ENCODE measurements at places on chromosomes 16 and 17.
A peak's percentile ranks its signal among the peaks of the same experiment; 100 is the strongest.

DNA sequence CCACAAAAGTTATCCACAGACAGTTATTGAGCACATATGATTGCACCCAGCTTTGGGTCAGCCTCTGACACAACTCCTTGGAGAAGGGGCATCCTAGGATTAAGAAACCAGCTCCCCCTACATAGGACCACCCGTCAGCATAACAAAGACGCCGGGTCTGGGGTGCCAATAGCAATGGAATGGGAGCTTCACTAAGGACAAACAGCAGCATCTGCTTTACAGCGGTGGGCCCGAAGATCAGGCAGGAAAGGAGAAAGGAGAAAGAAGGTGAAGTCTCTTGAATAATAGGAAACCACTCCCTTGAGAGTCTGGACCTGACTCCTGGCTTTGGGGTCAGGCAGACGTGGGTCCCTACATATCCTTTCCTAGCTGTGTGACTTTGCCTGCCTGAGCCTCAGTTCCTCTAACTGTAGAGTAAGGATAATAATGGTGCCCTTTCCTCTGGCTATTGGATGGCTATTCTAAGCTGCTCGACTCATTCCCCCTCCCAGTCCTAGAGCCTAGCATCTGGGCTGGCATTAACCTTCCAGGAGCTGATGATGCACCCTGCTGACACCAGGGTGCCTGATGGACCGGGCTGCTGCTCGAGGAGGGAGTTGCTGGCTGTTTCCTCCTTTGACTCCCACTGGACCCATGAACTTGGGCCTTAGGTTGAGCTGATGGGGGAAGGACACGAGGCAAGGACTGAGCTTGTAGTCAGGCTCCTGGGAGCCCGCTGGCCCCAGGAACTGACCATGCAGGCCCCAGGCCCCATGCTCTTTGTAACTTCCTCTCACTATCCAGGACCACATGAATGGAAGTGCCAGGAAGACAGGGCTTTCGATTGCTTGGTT is 94.2 kb downstream of the C16orf78 start:
- no peak for DNase-seq

- no peak for DNase-seq
These were observed 1955.2 kb downstream of the TP53TG3F start for GRCh38 chr16:35414563-35414962.

GRCh38 chr17:50310455-50311111 is 35.3 kb upstream of the XYLT2 start:
- DNase-seq: no peak

DNA sequence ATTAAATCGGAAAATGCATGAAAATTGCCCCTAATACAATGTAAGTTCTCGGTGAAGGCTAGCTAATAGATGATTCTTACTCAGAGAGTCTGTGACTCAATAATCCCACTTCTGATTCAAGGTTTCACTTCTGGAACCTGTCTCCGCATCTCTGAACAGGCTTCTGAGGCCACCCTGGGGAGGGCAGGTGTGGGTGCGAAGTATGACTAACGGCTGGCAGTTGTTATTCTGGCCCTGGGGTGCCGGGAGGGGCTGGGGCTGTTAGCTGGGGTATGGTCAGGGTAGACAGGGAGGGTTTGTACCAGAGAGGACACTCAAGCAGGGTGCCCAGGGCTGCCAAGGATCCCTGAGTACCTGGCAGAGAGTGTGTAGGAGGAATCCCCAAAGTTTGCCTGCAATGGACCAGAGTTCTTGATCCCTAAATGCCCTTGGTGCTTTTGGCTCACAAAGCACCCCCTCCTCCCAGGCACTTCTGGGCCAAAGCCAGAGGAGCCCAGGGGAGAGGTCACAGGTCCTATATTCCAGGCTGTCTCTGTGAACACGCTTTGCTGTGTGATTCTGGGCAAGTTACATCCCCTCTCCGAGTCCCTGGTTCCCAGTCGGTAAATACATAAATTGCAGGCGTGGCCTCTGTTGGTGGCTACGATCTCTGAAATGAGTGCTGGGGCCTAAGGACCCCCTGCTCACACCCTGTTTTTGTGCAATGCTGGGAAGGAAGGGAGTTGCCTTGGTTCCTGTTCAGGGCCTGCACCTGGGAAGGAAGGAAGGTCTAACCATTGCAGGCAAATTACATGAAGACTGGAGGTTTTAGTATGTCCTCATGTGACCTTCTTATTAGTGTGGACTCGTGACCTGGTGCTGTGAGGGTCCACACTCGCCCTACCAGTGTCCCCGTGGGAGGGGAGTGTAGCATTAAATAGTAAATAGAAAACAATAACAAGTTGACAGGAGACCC is 49.9 kb upstream of the CPNE2 start:
- DNase-seq: peak; percentile 75

GRCh38 chr16:53636978-53637377 is 66.7 kb downstream of the RPGRIP1L start:
- no peak for DNase-seq

DNA sequence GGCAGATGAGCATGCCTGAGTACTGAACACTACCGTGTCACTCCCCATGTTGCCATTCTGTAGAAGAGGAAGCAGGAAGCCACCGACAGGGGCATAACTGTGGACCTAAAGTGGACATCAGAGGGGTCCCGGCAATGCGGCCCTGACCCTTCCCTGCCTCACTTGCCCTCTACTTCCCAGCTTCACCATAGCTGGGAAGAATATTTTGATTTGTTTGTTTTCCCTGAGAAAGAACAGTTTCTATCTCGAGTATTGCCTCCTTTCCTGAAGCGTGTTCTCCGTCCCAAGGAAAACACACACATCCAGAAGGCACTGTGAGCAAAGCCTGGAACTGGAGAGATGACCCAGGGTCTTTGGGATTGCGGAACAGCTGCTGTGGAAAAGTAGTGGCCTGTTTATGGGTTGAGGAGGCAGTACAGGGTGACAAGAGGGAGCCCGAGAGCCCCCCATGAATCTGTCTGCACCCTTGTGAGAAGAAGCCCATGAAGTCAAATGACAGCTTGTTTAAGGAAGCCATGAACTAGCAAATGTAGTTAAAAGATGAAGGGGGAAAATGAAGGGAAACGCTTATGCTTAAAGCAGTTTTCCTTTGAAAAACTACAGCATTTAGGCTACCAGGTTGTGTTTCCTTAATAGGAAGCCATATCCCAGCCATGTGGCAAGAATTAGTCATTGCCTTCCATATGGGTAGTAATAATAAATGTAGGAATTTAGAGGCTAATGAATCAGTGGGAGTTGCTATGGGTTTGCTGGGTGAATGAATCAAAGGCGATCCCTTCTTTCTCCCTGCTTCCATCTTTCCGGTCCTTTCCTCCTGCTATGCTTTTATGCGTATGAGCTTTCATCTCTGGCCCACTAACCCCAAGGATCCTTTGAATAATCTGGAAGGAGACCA is 90.0 kb upstream of the TBX2 start:
- peak; percentile 51 for DNase-seq

DNA sequence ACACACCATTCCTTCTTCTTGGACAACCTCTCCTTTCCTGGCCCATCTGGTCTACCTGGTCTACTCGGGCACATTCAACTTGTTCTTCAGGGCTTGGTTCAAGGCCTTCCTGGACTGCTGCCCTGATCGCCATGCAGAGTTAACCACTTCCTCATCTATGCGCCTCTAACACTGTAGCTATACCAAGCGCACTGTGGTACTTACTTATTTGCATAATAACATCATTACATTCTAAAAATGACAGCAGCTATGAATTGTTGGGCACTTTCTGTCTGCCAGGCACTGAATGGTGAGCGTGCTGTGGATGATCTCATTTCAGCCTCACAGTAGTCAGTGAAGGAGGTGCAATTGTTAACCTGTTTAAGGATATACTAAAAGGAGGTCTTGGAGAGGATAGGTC is 66.9 kb upstream of the SDK2 start:
- no peak for DNase-seq

DNA sequence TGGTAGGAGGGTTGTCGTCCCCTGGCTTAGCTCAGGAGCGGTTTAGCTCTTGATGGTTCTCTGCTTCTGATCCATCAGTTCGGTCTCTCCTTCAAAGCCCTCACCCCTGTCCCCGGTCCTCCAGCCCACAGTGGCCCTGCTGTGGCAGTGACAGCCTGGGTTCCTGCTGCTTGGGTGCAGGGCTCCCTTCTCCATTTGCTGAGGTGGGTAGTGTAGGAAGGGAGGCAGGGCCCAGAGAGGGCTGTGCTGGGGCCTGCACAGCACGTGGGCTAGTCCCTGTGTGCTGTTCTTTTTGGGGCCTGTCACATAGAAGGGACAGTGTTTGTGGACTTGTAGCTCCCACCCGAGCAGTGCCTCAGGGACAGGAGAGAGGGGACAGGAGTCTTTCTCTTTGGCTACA is 18.3 kb downstream of the TMEM94 start:
- no peak for DNase-seq

DNA sequence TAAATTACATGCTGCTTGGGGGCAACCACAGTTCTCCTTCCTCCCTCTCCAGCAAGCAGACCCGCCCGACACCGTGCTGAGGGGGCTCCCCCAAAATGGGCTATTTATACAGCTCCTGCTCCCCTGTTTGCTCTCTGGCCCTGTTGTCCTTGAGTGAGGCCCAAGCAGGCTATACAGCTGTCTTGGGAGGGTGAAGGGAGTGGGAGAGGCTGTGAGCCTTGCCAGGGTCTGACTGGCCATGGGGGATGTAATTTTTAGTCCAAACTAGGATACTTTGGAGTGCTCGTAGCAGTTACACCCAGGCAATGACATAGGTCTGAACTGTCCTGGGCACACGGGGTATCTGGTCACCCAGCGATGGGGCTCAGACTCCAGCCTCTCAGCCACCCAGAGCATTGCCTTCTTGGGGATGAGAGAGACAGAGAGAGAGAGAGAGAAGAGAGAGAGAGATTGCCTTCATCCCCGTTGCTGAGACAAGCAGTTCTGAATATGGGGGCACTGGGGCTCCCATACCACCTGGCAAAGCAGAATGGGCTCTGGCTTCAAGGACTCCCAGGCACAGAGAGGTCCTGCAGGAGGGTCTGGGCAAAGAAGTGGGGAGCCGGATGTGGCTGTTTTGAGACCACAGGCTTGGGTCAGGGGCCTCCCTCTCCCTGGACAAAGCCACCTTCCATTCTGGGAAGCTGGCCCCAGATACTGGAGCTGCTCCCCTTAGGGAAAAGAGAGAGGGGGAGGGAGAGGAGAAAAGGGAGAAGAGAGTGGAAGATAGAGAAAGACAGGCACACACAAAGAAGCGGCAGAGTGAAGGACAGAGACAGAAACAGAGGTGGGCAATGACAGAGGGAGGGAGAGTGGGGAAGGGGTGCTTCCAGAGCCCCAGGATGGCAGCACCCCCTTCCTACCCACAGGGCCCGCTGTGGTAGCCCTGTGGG is 10.7 kb upstream of the TMEM92 start:
- no peak for DNase-seq

DNA sequence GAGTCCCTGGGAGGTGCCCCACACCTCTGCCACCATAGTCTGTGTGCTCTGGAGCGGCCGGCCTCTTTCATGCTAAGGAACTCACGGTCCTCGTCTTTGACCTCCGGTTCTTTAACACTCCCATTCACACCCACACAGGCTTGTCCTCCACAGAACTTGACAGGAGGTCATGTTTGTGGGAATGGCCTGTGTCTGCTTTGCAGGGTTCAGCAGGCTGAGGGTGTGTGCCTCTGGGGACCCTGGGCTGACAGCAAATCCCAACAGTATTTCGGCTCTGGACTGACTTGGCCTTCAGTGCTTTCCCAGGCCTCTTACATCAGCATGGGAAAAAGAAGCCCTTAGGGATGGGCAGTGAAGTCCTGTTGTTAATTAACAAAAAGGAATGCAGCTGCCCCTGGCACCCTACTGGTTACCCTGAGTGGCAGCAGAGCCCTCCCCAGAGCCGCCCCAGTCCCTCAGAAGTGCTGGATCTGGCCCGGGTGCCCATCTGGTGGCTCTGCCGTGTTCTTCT is 35.4 kb upstream of the ADORA2B start:
- no peak for DNase-seq

GRCh38 chr17:4806777-4807604 is at the start of gene PLD2:
Gene PLD2, plus strand, starts transcription at chr17:4807152. Its CDS starts 621 bp downstream, at chr17:4807773.
- peak; percentile 79 for DNase-seq

- no peak for DNase-seq
These were observed 163.0 kb downstream of the ABCA8 start for GRCh38 chr17:68792042-68792685.
